Cardiac septum (tissue), 1 donor: ENCODE measurements at places on chromosomes 2 and 18. TPM values are rescaled to one million over a fixed set of nuclear protein-coding genes. Genes with fewer than 3 reads are reported as not detected.

DNA sequence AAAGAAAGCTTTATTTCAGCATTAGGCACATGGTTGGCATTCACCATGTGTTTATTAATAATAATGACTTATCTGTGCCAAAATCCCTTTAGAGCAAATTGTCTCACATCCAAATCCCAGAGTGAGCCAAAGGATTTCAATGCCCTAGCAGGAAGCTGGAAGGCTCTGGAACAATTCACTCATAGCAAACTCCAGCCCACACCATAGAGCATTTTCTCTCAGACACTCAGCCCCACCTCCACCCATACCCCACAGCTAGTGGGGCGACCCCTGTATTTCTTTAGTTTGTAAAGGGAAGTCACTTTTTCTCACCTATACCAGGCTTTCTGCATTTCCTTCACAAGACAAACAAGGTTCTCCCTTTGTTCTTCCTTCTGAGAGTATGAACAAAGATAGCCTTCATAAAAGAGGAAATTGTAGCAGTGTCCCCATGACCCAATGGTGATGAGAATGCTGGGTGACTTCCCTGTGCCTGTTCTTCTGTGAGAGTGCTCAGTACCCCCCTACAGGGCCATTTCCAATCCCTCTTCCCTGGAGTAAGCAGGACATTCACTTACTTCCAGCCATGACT, 100.1 kb upstream of the APCDD1 start:
- DNase-seq = no peak

GRCh38 chr2:2890901-2891300, 486.7 kb downstream of the EIPR1 start:
- no peak for DNase-seq

GRCh38 chr2:232441147-232441651, 14.8 kb upstream of the ALPI start:
- peak; percentile 60 for DNase-seq

DNA sequence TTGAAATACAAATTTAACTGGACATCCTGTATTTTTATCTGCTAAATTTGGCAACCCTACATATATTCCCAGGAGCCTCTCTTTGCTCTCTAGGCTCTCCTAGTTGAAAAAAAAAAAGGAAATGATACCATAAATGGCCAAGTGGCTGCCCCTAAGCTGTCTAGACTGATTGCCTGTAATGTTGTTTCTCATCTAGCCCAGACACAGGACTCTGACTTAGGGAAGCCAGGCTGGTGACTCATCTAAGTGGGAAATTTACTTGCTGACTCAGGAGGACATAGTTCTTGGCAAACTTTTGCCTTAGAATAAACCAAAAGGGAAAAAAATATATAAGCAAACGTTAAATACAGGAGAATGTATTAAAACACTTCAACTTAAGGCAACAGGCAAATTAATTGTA, 14.6 kb upstream of the ITGAV start:
- no peak for DNase-seq

GRCh38 chr2:69545477-69545932, 98.0 kb downstream of the AAK1 start:
- DNase-seq = no peak

GRCh38 chr2:58521803-58522554, 280.9 kb upstream of the FANCL start:
- DNase-seq = no peak

The ABHD1 gene
- total RNA-seq = 1.1 TPM

The ZNF396 gene
- total RNA-seq = 1.0 TPM

The GALNT14 gene
- total RNA-seq = 0.48 TPM

The WIPF1 gene
- 20.9 TPM for total RNA-seq
